ENCODE measurements at places on chromosomes 12 and 14.

DNA sequence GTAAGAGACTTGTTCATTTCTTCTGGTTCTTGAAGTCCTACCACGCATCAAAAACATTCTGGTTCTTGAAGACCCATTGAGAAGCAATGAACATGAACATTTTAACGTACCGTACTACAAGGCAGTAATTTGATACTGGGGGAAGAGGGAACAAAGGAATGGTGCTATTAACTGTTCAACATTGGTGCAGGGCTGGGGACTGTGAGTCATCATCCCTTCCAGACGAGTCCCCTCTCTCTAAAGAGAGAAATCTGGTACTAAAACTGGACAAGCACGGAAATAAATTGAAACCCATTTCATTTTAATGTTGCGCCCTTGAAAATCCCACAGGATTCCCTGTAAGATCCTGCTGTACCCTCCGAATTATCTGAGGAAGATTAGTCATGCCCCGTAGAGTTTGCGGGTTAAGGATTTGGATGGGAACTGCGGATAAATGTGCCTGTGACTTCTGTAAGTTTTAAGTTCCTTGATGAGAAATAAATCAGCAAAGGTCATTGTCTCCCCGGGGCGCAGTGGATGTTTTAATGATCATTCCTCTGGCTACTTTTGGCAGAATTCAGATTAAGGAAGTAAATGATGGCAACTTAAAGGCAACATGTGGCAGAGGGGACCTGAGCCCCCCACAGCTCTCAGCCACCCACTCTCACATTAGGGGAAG, 78.6 kb downstream of the KCNK13 start:
- DNase-seq: no peak

- no peak for DNase-seq
These were observed 170.9 kb downstream of the SLC6A15 start for GRCh38 chr12:84741692-84742091.

GRCh38 chr14:90132821-90133570, 71.2 kb downstream of the KCNK13 start:
- no peak for DNase-seq

- no peak for DNase-seq
These were observed 338.2 kb downstream of the TRHDE start for GRCh38 chr12:72610342-72610741.

GRCh38 chr12:50187084-50187900, 20.1 kb upstream of the CERS5 start:
- DNase-seq: no peak

DNA sequence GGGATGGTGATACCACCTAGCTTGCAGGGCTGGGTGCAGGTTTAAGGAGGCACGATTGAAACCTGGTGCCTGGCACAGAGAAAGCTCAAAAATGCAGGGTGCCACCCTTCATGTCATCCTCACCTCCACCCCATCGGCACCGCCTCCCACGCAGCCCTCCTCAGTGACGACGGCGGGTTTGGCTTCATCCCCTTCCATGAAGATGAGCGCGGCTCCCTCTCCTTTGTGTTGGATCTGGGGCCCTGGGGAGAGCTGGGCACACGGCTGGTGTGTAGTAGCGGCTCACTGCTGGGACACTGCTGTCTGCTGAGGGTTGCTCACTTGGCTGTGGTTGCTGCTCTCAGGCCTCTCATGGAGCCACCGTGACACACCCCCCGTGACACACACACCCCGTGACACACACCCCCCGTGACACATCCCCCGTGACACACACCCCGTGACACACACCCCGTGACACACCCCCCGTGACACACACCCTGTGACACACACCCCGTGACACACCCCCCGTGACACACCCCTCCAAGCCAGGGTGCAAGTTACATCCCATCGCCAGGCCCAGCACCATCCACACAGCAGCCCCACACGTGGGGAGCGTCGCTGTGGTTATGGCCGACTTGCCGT, 42.9 kb upstream of the FZD10 start:
- no peak for DNase-seq
